ENCODE measurements at places on chromosomes 12 and 14. TPM values are rescaled to one million over a fixed set of nuclear protein-coding genes. Genes with fewer than 3 reads are reported as not detected.
A peak's percentile ranks its signal among the peaks of the same experiment; 100 is the strongest.

DNA sequence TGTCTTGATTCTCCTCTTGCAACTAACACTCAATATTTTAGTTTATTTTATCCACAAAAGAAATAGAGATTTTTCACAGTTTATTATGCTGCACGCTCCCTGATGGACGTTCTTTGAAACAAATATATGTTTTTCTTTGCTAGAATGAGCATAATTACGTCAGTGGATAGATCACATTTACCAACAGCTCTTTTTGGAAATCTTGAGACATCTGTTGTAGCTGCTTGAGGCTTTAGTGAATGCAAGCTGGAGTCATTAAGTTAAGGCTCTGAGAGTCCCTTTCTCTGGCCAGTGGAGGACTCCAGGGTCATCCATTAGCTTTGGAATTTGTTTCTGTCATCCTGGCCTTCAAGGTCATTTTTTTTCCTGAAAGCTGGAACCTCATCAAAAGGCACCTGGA is 405.6 kb upstream of the TMEM132C start:
- no peak for DNase-seq

DNA sequence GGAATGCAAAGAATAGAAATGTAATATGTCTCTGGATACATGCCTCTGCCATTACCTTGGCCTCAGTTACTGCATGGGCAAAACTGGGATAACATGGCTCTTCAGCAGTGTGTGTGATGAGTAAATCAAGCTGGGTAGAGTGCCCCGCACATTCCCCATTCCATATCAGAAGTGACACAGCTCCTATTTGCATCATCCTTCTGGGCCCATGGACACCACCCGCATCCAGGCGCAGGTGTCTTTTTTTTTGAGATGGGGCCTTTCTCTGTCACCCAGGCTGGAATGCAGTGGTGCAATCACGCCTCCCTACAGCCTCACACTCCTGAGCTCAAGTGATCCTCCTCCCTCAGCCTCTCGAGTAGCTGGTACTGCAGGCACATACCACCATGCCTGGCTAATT is 31.6 kb downstream of the KRT76 start:
- no peak for DNase-seq

DNA sequence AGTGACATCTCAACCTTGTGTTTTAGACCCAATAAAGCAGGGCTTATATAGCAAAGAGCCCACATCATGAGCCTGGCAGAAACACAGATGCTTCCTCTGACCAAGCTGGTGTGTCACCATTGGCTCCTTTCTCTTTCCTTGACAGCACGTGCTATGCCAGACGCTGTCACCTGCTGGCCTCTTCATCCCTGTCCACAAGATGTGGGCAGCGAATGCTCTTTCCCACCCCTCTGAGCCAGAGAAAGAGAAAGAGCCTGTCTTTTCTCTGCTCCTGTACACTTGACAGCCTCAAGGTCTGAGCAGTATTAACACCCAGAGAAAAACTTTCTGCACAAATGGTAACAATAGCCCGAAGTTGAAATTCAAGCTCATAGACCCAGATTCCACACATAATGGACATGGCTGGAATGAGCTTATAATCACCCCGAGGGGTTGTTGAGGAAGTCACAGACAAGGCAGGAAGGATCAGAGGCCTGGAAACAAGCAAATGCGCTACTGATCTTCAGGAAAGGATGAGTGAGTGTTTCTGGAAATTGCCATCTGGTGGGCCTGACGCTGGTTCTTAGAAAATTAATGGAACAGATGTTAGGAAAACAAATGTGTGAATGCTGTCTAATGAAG is 8.9 kb downstream of the TGFB3 start:
- DNase-seq: no peak

- DNase-seq: no peak
These were observed 87.4 kb upstream of the PTPRR start for GRCh38 chr12:71007781-71008404.

- no peak for DNase-seq
These were observed 15.8 kb upstream of the GCH1 start for GRCh38 chr14:54918427-54918826.

- no peak for DNase-seq
These were observed 197.3 kb downstream of the TMTC3 start for GRCh38 chr12:88339254-88339949.

DNA sequence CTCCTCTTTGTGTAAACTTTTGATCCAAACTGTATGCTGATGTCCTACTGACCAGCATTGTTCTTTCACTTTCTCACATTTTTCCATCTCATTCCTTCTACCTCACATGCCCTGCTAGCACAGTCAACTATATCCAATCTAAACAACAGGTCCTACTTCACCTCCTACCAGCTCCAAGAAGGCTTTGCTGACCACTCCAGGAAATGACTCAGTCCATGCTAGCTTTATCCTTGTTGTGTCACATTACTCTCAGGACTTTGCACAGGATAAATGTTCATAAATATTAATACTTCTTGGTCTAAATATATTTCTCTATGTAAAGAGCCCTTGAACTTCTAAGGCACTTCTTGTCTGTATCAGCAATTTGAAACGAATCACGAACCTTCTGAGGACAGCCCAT is 64.9 kb upstream of the PCED1B start:
- DNase-seq: peak; percentile 43

DNA sequence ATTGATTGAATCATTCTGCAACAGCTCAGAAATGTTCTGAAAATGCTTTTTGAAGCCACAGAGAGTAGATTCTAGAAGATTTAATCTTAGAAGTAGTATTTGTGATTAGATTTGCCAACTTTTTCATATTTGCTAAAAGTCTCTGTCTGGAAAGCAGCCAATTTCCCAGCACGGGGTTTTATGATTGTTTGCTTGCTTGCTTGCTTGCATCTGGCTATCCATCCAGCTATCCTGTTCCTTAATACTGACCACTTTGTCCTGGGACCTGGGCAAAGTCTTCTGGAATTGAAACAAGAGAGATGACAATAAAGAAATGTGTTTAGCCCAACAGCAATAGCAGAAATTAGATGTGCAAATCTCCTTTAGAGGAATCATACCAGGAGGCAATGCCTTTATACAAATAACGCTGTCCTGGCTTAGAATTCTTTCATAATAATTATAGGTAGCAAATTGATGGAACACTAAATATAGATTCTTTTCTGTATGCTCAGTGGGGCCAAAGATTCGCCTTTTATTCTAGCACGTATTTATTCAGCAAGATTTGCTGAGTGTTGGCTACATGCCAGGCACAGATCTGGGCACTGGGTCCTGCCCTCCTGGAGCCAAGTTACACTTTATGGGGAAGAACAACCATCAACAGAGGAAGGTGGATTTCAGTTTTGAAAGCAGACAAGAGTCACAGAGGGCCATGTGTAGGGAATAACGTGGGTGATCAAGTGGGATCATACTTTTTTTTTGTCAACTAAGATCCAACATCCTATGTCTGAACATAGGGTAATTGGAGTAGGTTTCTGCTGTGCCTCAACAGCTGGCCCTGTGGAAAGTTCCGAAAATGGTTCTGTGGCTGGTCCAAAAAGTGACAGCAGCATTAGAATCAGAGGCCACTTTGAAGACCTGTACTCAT is 25.3 kb downstream of the MYBPC1 start:
- no peak for DNase-seq

- no peak for DNase-seq
These were observed 1.2 kb downstream of the KCNK13 start for GRCh38 chr14:90062822-90063539.

GRCh38 chr14:93036652-93037345 is 78.9 kb downstream of the ITPK1 start:
- no peak for DNase-seq

GRCh38 chr14:48527832-48528231 is 852.4 kb upstream of the MDGA2 start:
- DNase-seq: no peak

GRCh38 chr14:35213869-35214387 is 78.3 kb upstream of the PSMA6 start:
- DNase-seq: no peak

The ERP27 gene
- 1.4 TPM for total RNA-seq

The NOC4L gene
- 45.0 TPM for total RNA-seq

The POTEM gene
- total RNA-seq: not detected

The NPFF gene
- not detected for total RNA-seq

The P2RX4 gene
- total RNA-seq: 32.8 TPM

The HOXC10 gene
- total RNA-seq: 15.7 TPM

The SLCO1B1 gene
- total RNA-seq: not detected

The AVPR1A gene
- total RNA-seq: 0.29 TPM

The NFE2 gene
- total RNA-seq: not detected
